Amygdala (tissue), 56 donors: ENCODE measurements at places on chromosomes 3 and 15.

GRCh38 chr3:100333970-100334487, 528 bp upstream of the NIT2 start:
- DNase-seq: peak; percentile 44

- no peak for DNase-seq
These were observed 16.9 kb downstream of the NR2F2 start for GRCh38 chr15:96347181-96348111.

DNA sequence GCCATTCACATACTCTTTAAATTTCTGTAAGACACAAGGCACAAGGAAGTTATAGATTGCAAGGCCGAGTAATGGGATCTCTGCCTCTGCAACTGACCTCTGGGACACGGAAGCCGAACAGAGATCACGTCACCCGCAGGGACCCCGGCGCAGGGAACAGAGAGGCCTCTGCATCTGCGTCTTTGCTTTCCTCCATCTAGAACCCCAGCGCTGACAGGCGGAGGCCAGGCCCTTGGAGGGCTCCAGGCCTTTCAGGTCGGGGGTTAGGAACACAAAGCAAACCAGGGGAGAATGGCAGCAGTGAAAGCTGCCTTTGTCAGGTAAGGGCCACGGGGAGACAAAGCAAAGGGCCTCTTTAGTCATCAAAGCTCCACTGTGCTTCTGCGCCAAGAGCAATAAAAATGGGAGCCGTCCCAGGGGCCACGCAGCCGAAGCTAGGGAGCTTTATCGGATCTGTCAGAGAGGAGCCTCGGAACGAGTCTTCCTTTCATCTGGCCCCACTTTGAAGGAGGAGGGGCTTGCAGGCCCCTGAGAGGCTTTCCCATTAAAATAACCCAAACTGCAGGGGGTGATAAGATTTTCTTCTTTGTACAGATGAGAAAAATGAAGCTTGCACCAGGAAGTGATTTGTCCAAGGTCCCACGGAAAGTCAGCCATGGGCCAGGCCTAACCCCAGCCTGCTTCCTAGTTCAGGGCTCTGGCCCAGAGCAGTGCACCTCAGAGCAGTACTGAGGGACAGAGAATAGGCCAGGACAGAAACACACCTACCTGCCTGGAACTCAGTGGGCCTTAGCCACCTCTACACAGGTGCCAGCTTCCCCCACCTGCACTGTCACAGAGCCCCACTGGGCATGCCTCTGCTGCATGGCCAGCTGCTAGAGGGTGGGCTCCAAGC, 84.4 kb upstream of the RAD18 start:
- DNase-seq: no peak

- peak; percentile 57 for DNase-seq
These were observed at the start of gene LRCH3 for GRCh38 chr3:197791113-197791891. LRCH3 (plus strand) TSS chr3:197791254; CDS start chr3:197791279, 25 bp downstream.

- no peak for DNase-seq
These were observed 502.9 kb upstream of the THBS1 start for GRCh38 chr15:39078026-39078425.

- DNase-seq: no peak
These were observed 48.1 kb downstream of the EDEM1 start for GRCh38 chr3:5235655-5236054.

DNA sequence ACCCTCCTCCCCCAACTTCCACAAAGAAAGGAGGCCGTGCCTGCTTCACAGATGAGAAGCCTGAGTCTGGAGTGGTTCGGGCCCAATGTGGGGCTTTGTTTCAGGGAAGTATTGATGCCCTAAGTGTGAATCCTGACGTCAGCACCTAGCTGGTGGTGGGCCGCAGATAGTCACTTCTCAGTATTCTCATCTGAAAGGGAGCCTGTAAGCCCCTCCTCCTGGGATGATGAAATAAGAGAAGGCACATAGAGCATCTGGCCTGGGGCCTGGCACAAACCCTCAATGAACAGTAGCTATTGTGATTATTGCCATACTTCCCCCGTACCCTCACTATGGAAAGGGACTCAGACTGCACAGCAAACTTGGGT, 24.8 kb downstream of the LINGO1 start:
- no peak for DNase-seq

DNA sequence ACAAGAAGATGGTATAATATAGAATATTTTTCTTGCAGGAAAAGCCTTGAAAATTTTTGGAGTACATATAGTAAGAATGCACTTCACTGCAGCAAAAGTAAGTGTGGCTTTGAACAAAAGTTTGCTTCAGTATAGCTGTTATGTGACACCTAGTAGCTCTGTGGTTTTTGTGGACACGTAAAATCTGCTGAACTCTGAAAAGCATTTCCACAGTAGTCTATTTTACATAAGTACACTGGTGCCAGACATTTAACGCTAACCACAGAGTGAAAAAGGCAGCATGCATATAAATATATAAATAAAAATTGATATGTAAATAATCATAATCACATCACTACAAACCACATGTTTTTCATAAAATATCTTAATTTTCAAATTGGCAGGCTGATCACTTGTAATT, 39.8 kb downstream of the CGGBP1 start:
- DNase-seq: no peak

- peak; percentile 34 for DNase-seq
These were observed 609 bp downstream of the RNF13 start for GRCh38 chr3:149813367-149814281.

- DNase-seq: no peak
These were observed 3.0 kb upstream of the TNFAIP8L3 start for GRCh38 chr15:51097553-51098330.

DNA sequence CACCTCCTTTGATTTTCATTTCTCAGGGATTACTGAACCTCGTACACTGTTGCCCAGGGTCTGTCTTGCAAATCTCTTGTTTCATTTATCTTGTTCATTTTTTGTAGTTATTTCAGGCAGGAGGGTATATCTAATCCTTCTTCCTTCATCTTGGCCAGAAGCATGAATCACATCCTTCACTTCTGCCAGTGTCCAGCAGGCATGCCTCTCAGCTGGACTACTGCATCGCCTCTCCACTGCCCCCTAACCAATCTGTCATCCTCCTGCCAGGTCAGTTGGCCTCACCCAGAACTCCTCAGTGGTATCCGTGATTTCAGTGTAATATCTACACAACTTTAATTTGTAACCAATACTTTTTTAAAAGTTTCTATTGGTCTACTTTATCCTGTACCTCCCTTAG, 297.9 kb downstream of the GABRG3 start:
- no peak for DNase-seq

GRCh38 chr3:30915782-30916181, 21.3 kb upstream of the GADL1 start:
- no peak for DNase-seq

DNA sequence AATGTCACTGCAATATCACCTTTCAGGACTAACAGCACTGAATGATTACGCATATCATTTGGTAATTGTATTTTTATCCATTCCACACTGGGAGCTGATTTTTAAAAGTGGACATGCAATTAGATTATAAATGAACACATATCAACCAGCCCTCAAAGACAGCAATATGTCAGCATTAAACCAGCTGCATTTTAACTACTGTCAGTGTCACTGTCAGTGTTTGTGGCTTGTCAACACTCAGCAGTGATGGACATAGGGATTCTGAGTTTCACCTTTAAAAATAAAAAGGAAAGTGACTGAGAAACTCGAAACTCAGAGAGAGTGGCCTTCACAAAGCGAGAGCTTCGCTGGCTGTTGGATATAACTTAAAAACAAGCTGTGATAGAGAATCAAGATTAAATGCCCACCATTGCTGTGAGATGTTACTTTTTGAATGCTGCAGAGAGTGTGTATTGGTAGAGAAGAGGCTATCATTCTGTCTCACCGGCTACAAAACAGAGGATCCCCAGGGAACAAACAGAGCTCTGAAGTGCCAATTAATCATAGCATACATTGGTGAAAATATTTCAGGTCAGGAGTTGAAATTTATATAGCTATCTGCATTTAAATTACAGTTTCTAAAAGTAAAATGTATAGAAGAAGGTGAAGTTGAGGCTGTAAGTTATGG, 635.8 kb downstream of the SQOR start:
- no peak for DNase-seq

DNA sequence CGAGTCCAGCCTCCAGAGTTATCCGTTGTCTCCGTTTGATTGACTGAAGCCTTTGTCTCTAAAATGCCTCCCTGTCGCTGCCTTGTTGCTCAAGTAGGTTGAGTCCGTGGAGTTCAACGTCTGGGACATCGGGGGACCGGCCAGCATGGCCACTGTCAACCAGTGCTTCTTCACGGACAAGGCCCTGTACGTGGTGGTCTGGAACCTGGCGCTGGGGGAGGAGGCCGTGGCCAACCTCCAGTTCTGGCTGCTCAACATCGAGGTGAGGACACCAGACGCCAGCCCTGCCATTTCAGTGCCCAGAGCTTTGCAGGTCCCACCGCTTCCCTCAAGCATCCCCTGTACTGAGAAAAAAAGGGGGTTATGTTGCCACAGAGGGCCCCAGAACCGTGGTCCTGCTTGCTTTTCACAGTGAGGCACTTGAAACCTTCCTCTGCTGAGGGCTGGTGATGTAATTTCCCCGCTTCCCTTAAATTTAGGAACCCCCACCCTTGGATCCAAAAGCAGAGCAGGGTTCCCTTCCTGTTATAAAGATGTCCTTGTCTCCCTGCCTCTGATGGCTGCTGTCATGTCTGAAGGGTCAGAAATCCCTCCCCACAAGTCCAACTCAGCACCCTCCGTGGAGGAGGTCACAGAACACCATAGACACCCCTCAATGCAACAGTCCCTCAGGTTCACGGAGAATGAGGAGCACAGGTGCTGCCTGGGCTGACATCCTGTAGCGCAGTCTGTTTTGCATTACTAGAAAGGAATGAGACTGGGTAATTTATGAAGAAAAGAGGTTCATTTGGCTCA, 105.7 kb downstream of the LRRK1 start:
- DNase-seq: no peak

- DNase-seq: no peak
These were observed 191.9 kb downstream of the GABRB3 start for GRCh38 chr15:26580943-26581342.

- DNase-seq: no peak
These were observed 20.9 kb upstream of the CEMIP start for GRCh38 chr15:80758130-80758745.

- no peak for DNase-seq
These were observed 13.2 kb downstream of the ADAMTS9 start for GRCh38 chr3:64674591-64675076.
